ENCODE measurements at places on chromosomes 4 and X.

GRCh38 chr4:63493265-63493664, 916.0 kb downstream of the TECRL start:
- DNase-seq: no peak

DNA sequence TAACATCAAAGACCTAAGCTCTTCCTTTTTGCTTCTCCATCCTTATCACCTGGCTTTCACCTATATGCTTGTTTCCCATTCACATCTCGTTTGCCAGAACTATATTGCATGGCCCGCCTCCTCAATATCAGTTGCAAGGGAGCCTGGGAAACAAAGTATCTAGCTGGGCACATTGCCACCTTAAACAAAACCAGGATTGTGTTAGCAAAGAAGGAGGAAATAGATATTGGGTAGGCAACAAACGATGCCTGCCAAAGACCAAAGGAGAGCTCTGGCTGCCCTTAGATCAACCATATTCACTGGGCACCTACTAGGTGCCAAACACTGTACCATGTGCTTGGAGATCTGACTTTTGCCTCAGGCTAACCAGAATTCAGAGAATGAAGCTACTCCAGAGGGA, 107.5 kb downstream of the GRIA3 start:
- DNase-seq: no peak

DNA sequence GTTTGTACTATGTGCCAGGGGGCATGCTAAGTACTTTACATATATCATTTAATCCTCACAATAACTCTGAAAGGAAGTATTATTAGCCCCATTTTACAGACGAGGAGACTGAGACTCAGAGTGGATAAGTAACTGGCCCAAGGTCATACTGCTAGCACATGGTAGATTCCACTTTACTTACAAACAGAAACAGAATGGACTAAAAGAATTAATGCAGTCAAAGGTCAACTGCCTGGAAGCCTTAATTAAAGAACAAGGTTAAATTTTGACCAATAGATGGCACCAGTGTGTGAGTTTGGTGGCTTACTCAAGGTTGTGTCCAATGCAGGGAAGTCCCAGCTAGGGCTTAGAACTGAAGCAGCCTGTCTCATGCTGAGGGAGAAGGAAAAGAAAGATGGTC, 4.7 kb downstream of the RIPPLY1 start:
- no peak for DNase-seq

GRCh38 chr4:125315576-125316400, 1.0 kb downstream of the FAT4 start:
- no peak for DNase-seq

- no peak for DNase-seq
Observed at GRCh38 chrX:54708404-54708803, 89.7 kb downstream of the ITIH6 start.

DNA sequence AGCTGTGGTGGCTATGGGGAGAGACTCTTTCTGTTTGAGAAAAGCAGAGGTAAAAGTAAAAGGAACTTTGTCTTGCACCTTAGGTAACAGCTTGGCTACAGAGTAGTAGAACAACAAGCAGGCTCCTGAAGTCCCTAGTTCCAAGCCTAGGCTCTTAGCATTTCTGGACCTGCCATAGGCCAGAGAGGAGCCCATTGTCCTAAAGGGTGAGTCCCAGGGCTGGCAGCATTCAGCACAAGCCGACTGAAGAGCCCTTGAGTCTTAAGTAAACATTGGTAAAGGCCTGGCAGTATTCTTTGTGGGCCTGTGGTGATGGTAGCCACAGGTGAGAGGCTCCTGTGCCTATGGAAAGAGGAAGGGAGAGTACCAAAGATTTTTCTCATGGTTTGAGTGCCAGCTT, 38.2 kb downstream of the CSN3 start:
- DNase-seq: no peak

- DNase-seq: no peak
Observed at GRCh38 chr4:87339440-87339839, 16.8 kb upstream of the HSD17B13 start.

DNA sequence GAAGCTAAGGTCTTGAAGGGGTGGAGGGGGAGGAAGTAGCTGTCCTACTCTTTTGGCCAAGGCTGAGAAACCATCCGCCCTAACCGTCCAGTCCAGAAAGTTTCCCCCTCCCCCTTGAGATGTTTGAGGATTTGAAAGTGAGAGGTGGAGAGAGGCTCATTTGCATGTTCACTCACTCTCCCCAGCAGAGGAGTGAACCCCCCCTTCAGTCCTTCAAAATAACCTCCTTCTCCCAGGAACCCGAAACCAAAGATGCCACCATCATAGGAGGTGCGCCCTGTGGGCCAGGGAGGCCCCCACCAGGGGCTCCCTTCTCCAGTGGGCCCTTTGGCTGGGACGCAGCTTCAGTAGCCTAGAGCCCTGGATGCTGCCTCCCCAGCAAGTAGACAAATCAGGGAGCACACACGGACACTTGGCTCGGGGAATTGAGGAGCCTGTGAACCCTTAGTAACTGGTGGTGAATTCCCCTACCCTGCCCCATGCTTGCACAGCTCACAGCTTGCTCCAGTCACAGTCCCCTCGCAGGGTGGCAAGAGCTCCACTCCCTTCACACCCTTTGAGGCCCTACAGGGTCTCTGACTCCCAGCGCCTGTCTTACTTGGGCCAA, 25.6 kb downstream of the ELF4 start:
- DNase-seq: no peak

DNA sequence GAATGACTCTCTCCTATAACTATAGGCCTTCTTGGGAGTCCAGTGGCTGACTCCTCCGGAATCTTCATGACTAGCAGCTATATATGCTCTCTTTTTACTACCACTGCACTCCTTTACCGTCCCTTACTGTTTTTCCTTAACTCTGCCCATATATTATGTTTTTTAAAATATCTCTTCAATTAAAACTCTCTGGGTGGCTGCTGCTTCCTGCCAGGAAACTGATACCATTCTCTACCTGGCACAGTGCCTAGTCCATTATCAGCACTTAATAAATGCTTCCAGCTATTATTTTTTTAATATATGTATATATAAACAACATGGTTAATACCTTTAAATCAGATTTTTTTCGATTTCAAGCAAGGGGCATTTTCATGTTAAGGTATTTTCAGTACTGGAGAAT, 136.6 kb upstream of the FAM47B start:
- DNase-seq: no peak

DNA sequence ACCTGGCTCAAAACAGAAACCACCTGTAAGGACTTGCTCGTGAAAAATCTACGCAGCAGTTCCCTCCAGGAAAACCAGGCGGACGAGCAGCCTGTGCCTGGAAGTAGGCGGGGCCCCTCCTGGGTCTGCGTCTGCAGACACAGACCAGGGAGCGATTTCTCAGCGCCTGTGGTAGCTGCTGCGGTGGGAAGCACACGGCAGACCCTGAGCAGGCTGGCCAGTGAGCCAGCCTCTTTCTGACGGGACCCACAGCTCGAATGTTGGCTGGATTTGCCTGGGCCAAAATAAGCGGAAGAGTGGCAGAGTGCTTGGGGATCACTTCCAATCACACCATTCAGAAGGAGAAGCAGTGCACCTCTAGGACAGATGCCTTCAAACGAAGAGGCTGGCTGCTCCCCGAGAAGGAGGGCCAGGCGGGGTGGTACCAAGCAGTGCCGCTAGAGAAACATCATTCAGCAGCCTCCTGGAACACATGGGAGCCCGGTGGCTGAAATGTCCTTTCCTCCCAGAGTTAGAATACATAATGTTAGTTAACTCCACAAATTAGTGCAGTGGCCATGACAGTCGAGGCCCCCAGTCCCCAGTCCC, 85.9 kb downstream of the GATB start:
- no peak for DNase-seq

- DNase-seq: no peak
Observed at GRCh38 chr4:117987464-117987863, 46.8 kb upstream of the NDST3 start.

DNA sequence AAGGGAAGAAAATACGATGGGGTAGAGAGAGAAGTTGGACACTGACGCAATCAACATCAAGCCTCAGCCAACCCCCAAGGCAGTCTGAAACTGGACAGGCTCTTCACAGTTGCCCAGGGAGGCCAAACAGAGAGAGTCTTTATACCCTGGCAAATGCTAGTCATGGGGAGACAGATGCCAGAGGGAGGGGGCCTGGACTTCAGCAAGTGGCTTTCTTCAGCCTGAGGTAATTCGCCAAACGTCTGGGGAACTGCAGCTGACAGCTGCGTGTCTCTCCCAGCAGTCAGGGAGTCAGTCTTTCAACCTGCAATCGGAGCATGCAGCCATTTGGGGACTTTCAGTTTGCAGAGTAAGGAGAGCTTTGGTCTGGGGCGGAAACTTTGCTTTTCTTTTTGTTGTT, 521.6 kb downstream of the TRIML1 start:
- DNase-seq: no peak

DNA sequence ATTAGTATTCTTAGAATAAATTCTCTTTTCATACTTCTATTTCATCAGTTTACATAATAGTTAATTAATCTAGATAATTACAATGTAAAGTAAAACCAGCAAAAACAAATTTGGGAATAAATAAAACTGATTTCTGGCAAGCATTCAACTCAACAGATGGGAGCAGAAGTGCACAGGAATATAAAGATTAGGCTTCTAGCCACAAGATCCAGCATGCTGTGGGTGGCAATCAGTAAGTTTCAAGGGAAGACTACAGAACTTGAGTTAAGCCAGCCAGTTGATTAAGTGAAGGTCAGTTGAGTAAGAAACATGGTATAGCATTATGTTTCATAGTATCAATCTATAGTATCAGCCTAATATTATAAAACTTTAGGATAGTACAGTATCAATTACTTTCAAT, 324.2 kb upstream of the AADAT start:
- no peak for DNase-seq

- DNase-seq: no peak
Observed at GRCh38 chr4:6461301-6462165, 10.9 kb downstream of the PPP2R2C start.

DNA sequence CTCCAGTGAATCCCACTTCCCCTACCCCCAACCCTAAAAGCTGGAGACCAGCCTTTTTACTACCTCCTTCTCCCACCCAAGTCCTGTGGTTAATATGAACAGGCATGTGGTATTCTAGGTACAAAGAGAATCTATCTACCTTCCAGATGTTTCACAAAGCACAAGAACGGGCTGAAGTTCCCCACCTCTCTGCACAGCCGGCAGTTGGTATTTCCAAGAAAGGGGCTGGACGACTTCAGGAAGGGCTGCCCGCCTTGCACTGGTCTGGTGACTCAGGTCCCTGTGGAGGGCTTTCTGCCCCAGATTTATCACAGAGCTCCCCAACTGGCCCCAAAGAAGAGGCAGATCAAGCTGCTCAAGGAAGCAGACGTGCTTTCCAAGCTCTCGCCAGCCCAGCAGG, 4.5 kb downstream of the FAM47E start:
- no peak for DNase-seq

GRCh38 chr4:2300431-2301224, 38.7 kb upstream of the MXD4 start:
- DNase-seq: no peak

DNA sequence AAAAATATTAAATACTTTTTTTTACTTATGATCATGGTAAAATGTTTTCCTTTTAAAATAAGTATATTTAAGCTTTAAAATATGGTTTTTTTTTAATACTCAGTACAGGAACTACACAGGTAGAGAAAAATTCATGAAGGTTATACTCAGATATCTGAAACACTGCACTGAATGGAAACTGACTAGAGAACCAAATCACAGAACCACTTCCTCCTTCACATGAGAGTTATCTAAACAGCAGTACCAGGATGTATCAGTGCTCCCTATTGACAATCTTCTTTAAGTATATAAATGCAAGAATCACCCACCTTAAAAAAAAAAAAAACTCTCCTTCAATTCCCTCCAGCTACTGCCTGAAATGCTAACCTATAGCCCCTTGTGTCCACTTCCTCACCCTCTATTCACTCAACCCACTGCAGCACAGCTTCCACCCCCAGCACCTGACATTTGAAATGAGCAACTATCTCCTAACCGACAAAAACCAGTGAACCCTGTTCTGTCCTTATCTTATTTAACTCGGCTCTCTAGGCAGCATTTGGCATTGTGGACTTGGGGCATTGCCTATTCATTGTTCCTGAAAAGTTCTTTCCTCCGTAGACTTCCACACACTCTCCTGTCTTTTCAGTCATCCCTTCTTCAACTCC, 9.1 kb downstream of the SLC7A3 start:
- no peak for DNase-seq

- DNase-seq: no peak
Observed at GRCh38 chr4:79249881-79250503, 75.9 kb downstream of the NAA11 start.

DNA sequence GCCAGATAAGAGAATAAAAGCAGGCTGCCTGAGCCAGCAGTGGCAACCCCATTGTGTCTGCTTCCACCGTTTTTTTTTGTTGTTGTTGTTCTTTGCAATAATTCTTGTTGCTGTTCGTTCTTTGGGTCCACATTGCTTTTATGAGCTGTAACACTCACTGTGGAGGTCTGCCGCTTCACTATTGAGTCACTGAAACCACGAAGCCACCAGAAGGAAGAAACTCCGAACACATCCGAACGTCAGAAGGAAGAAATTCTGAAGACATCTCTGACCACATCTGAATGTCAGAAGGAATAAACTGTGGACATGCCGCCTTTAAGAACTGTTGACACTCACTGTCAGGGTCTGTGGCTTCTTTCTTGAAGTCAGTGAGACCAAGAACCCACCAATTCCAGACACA, 110.5 kb downstream of the PCDH18 start:
- no peak for DNase-seq

GRCh38 chr4:8844976-8845690, 26.5 kb downstream of the HMX1 start:
- no peak for DNase-seq

DNA sequence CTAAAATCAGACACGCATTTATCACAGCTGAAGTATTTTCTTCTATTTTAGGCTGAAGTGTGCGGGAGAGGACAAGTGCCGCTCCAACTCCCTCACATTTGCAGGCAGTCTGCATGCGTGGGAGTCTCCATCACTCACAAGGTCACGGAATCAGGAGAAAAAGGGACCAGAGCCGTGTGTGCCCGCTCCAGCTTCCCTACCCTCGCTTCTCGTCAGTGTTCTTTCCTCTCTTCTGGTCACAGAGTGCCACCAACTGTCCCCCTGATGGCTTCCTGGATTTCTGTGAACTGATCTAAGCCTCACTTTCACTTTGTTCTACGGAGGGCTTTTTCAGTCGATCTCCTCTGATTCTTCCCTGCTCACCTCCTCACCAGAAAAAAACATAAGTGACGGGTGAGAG, 407.4 kb upstream of the AADAT start:
- no peak for DNase-seq

DNA sequence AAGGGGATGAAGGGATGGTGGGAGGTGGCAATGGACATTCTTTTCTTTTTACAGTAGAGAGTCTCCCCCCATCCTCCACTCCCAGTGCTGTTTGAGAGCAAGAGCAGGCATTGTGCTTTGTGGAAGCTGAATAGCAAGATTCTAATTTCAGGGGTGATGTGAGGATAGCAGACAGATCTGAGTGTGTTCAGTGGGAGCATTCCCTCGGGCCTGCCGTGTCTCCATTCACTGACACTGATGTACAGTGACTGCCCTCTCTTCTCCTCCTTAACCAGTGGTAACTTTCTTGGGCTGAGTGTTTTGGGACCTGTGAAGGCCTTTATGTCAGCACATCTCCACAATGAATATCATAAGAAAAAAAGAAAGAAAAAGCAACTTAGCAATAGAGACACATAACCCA, 396.6 kb upstream of the RPS6KA3 start:
- DNase-seq: no peak

Measured in activated CD4-positive, alpha-beta T cell treated with anti-CD3 and anti-CD28 coated beads for 24 hours (primary cell).